ENCODE measurements at places on chromosomes 5 and 9. TPM values are rescaled to one million over a fixed set of nuclear protein-coding genes. Genes with fewer than 3 reads are reported as not detected.

C6 gene
- polyA plus RNA-seq, result 0.46 TPM

ABO gene
- polyA plus RNA-seq, result 2.3 TPM

TAF1L gene
- polyA plus RNA-seq, result not detected

ST8SIA4 gene
- polyA plus RNA-seq, result 7.4 TPM

RNF130 gene
- 51.9 TPM for polyA plus RNA-seq

GABRB2 gene
- 2.0 TPM for polyA plus RNA-seq

CD72 gene
- polyA plus RNA-seq, result 1.0 TPM

CNTFR gene
- polyA plus RNA-seq, result 53.0 TPM

RETREG1 gene
- polyA plus RNA-seq, result 89.9 TPM

PCDHGB1 gene
- polyA plus RNA-seq, result 0.61 TPM

TERT gene
- polyA plus RNA-seq, result not detected

Data from muscle of arm (tissue), 14 donors.